ENCODE measurements at places on chromosomes 3 and 15.

- no peak for DNase-seq
Observed at GRCh38 chr3:129239991-129240390, 9.4 kb upstream of the COPG1 start.

DNA sequence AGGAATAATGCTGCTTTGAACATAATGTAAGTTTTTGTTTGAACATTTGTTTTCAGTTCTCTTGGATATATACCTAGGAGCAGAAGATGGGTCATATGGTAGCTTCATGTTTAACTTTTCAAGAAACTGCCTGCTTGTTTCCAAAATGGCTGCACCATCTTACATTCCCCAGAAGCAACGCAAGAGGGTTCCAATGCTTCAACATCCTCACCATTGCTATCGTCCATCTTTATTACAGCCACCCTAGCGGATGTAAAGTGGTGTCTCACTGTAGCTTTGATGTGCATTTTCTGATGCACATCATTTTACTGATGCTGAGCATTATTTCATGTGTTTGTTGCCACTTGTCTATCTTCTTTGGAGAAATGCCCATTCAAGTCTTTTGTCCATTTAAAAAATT is 46.4 kb upstream of the GATA2 start:
- DNase-seq, result no peak

DNA sequence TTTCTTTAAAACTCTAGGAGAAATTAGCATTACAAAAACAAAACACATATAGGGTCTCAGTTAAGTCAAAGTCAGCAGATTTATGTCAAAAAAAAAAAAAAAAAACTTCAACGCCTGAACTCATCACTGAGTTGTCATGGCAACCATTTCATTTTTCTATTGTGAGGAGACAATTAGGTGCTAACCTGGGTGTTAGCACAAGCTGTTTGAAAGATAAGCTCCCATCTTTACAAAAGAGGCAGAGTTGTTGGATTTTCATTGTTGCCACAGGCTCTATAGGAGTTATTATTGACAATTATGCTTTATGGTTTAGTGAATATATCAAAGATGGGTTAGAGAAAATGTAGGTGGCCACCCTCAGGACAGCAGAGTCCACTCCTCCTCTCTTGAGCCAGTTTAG is 806.9 kb downstream of the GRM7 start:
- DNase-seq, result no peak

GRCh38 chr3:47225310-47225906 is 57.2 kb downstream of the KIF9 start:
- no peak for DNase-seq

GRCh38 chr3:194339356-194339755 is 11.8 kb downstream of the CPN2 start:
- DNase-seq, result no peak

All from non-pigmented ciliary epithelial cell (primary cell).